ENCODE measurements at places on chromosomes 4 and X. TPM values are rescaled to one million over a fixed set of nuclear protein-coding genes. Genes with fewer than 3 reads are reported as not detected.

GAGE13 gene
- total RNA-seq, result not detected

CDS1 gene
- 24.3 TPM for total RNA-seq

TBC1D8B gene
- total RNA-seq, result 15.6 TPM

TEX11 gene
- total RNA-seq, result not detected

SRPX2 gene
- total RNA-seq, result 19.1 TPM

DNA sequence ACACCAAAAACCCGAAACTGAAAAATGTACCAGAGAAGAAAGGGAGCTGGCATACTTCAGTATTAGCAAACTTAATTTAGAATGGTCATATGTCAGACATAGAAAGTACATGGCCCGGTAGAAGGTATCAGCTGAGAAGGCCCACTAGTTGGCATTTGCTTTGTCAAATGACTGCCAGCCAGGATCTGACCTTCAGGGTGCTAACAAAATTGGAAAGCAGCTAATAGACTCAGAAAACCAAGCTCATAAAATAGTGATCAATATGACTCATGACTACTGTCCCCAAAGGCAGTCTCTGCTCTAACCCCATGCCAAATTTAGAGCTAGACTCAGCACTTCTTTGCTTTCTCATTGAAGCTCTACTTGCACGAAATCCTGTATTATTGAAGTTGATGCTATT, 342.7 kb downstream of the PDGFC start:
- DNase-seq, result no peak
- H3K4me1 ChIP-seq, result no peaks in the 10 kb centered on the region
- no peak overlapping the region for H3K4me3 ChIP-seq
- H3K27me3 ChIP-seq, result no peaks in the 10 kb centered on the region
- H3K36me3 ChIP-seq, result no peaks in the 10 kb centered on the region

DNA sequence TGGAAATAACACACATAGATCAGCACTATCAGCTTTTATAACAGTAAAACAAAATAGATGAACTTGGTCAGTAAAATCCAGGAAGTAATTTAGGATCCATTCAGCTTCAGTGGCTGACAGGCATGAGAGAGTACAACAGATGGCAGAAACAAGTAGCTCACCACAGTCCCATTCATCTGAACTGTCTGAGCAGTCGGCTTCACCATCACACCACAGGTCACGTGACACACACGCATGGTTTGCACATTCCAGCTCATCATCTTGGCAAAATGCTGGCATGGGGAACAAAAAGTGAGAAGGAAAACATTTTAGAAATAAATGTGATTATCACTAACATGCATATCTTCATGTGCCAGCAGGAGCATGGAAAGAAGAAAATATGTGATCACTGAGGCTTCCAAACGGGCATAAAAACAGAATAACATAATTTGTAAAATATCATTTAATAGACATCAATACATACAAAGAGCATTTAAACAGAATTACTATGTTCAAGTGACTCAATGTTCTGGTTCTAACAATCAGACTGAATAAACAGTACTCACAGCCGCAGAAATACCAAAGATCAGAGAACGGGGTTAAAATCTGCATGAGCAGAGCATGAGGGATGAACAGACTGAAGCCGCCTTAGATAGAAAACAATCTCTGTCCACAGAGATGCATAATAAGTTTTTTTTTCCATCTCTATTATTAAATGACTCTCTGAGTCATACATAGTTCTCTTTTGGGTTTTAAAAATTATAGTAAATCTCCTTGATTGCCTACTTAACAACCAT, 158.1 kb downstream of the ATP10D start:
- no peak for DNase-seq
- no peaks in the 10 kb centered on the region for H3K27me3 ChIP-seq
- no peak overlapping the region for H3K27ac ChIP-seq
- H3K4me3 ChIP-seq, result no peak overlapping the region

DNA sequence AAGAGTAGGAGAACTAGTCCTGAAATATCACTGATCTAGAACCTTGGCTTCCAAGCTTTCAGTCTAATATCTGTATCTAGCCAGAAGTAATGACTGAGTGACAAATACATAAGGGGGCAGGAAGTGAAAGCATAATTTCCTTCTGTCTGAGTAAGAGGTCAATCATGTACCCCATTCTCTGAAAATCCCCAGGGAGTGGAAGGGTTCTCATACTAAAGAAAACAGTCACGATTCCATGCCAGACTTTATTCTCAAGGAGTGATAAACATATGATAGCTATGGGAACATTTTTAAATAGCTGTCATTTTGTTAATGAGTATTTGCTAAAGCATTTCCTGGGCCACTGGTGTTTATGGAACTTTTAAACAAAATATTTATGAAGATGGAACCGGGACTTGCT, 308.5 kb downstream of the ARHGAP24 start:
- DNase-seq, result no peak
- no peak overlapping the region for H3K4me3 ChIP-seq
- H3K4me1 ChIP-seq, result peaks cover 4% of the 10 kb centered on the region
- no peak overlapping the region for H3K27ac ChIP-seq

- H3K27me3 ChIP-seq, result no peaks in the 10 kb centered on the region
- no peaks in the 10 kb centered on the region for H3K36me3 ChIP-seq
- no peak overlapping the region for H3K27ac ChIP-seq
- H3K4me3 ChIP-seq, result no peak overlapping the region
Observed at GRCh38 chr4:147447786-147448185, 33.1 kb upstream of the EDNRA start.

DNA sequence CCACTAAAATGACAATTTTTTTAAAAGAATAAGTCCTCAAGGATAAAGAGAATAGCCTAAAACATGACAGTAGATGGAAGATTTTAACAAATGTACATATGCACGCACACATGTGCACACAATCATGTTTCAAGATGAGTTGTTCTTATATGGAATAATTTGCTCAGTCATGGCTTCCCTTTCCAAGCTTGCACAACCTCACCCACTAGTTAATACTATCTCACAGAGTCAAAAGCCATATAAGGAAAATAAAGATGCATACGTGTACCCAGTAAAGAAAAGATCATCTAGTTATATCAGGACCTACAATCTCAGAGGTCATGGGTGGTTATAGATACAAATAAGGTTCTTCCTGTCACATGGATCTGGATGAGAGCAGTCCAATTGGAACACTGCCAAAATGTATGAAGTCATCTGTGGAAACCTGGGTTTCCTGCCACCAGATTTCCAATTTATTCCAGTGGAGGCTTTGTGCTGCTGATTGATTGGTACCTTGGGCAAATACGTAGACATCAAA, 56.1 kb downstream of the FAM13A start:
- no peaks in the 10 kb centered on the region for H3K27me3 ChIP-seq
- H3K4me3 ChIP-seq, result no peak overlapping the region
- DNase-seq, result peak; percentile 63
- H3K4me1 ChIP-seq, result peaks cover 50% of the 10 kb centered on the region
- H3K27ac ChIP-seq, result peak overlapping the region; percentile 52

GRCh38 chr4:54855191-54855854, 197.6 kb downstream of the KIT start:
- no peaks in the 10 kb centered on the region for H3K27me3 ChIP-seq
- H3K4me3 ChIP-seq, result no peak overlapping the region
- no peaks in the 10 kb centered on the region for H3K36me3 ChIP-seq
- DNase-seq, result no peak
- H3K4me1 ChIP-seq, result no peaks in the 10 kb centered on the region

DNA sequence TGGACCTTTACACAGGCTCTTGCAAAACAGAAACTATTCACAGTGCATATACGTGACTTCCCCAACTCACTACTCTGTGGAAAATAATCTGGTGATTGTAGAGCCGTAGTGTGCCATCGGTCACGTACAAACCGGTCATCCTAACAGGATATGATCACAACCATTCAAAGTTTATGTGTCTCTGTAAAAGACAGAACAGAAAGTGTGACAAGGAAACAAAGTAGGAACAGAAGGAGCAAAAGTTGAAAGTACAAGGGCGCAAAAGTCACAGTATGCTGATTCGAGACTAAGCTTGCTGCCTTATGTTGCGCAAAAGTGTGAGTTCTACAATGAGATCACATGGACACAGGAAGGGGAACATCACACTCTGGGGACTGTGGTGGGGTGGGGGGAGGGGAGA, 18.6 kb downstream of the MEPE start:
- no peak for DNase-seq
- H3K36me3 ChIP-seq, result no peaks in the 10 kb centered on the region
- H3K4me3 ChIP-seq, result no peak overlapping the region

- no peak overlapping the region for H3K4me3 ChIP-seq
- no peaks in the 10 kb centered on the region for H3K27me3 ChIP-seq
- no peaks in the 10 kb centered on the region for H3K4me1 ChIP-seq
- DNase-seq, result peak; percentile 83
Observed at GRCh38 chr4:106369456-106370060, 980 bp upstream of the GIMD1 start.

DNA sequence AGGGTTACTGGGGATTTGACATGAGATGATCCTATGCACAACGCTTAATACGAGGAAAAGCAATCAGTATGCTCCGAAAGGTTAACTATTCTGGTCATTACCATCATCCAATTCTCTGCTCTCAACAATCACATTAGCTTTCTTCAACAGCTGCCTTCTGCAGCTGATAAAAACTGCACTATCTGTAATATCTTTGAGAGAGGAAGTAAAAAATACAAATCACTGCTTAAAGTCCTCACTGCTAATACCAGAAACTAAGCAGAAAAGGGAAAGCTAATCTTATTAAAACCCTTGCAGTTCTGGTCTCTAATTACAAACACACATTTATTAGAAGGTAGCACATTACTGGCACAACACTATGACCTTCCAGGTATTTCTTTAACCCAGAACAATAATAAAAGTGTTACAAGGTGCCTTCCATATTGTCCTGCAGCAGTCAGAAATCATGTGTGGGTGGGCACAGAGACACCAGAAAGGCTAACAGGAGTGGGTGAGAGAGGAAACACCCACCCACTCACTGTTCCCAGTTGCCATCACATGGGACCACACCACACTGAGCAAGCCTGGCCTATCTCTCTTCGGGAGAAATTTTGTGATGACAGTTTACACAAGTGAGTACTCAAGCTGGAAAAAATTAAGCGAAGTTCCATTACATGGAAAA, 71.0 kb downstream of the RELL1 start:
- H3K27ac ChIP-seq, result no peak overlapping the region
- H3K27me3 ChIP-seq, result no peaks in the 10 kb centered on the region
- H3K4me1 ChIP-seq, result no peaks in the 10 kb centered on the region
- no peaks in the 10 kb centered on the region for H3K36me3 ChIP-seq
- DNase-seq, result no peak
- H3K4me3 ChIP-seq, result no peak overlapping the region

GRCh38 chr4:77433418-77433733, 172.2 kb upstream of the CXCL13 start:
- H3K4me3 ChIP-seq, result no peak overlapping the region
- H3K27me3 ChIP-seq, result no peaks in the 10 kb centered on the region
- no peaks in the 10 kb centered on the region for H3K4me1 ChIP-seq

GRCh38 chrX:16138108-16138427, 14.7 kb downstream of the GRPR start:
- H3K36me3 ChIP-seq, result no peaks in the 10 kb centered on the region
- DNase-seq, result peak; percentile 28
- no peak overlapping the region for H3K27ac ChIP-seq
- H3K4me3 ChIP-seq, result no peak overlapping the region
- H3K27me3 ChIP-seq, result no peaks in the 10 kb centered on the region

GRCh38 chr4:133623847-133624246, 474.8 kb downstream of the PCDH10 start:
- H3K27ac ChIP-seq, result no peak overlapping the region
- no peaks in the 10 kb centered on the region for H3K36me3 ChIP-seq
- H3K27me3 ChIP-seq, result no peaks in the 10 kb centered on the region
- H3K4me3 ChIP-seq, result no peak overlapping the region
- peaks cover 4% of the 10 kb centered on the region for H3K4me1 ChIP-seq

- H3K4me1 ChIP-seq, result peaks cover 19% of the 10 kb centered on the region
- H3K4me3 ChIP-seq, result no peak overlapping the region
- H3K27ac ChIP-seq, result peak overlapping the region; percentile 14
- peak; percentile 68 for DNase-seq
- no peaks in the 10 kb centered on the region for H3K27me3 ChIP-seq
Observed at GRCh38 chr4:77697860-77698590, 92.4 kb downstream of the CXCL13 start.

GRCh38 chr4:80184053-80184824, 13.1 kb upstream of the PRDM8 start:
- peaks cover 15% of the 10 kb centered on the region for H3K4me1 ChIP-seq
- no peak overlapping the region for H3K27ac ChIP-seq
- no peaks in the 10 kb centered on the region for H3K36me3 ChIP-seq

GRCh38 chrX:45077748-45078424, 122.8 kb downstream of the DIPK2B start:
- no peak overlapping the region for H3K4me3 ChIP-seq
- DNase-seq, result no peak
- no peak overlapping the region for H3K27ac ChIP-seq
- H3K4me1 ChIP-seq, result no peaks in the 10 kb centered on the region
- H3K36me3 ChIP-seq, result no peaks in the 10 kb centered on the region

DNA sequence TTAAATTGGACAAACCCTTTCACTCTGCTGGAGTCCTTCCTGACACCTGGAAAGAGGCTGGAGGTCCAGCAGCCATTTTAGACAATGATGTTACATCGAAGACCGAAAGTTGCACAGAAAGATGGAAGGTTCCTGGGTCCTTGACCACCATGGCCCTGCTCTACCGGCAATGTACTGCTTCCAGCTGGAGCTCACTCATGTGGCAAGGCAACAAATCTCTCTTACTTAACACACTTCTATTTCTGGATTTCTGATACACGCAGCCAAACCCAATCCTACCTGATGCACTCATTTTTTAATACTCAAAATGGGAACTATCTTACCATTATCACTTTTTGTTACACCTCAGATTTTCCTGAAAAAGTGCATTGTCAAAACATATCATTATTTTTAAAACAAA, 33.1 kb downstream of the DMD start:
- H3K4me1 ChIP-seq, result peaks cover under 1% of the 10 kb centered on the region
- H3K4me3 ChIP-seq, result no peak overlapping the region
- no peaks in the 10 kb centered on the region for H3K36me3 ChIP-seq

- no peaks in the 10 kb centered on the region for H3K36me3 ChIP-seq
- no peak overlapping the region for H3K4me3 ChIP-seq
- no peak for DNase-seq
- H3K27me3 ChIP-seq, result no peaks in the 10 kb centered on the region
- H3K27ac ChIP-seq, result no peak overlapping the region
Observed at GRCh38 chrX:136112778-136113177, 34.6 kb upstream of the FHL1 start.

GRCh38 chr4:105858466-105859040, 36.7 kb upstream of the NPNT start:
- H3K27me3 ChIP-seq, result no peaks in the 10 kb centered on the region
- H3K27ac ChIP-seq, result no peak overlapping the region
- no peak for DNase-seq
- no peaks in the 10 kb centered on the region for H3K36me3 ChIP-seq
- H3K4me3 ChIP-seq, result no peak overlapping the region
- H3K4me1 ChIP-seq, result no peaks in the 10 kb centered on the region

- H3K4me3 ChIP-seq, result no peak overlapping the region
- H3K27ac ChIP-seq, result peak overlapping the region; percentile 89
- DNase-seq, result peak; percentile 72
- H3K36me3 ChIP-seq, result no peaks in the 10 kb centered on the region
- no peaks in the 10 kb centered on the region for H3K27me3 ChIP-seq
- H3K4me1 ChIP-seq, result peaks cover 23% of the 10 kb centered on the region
Observed at GRCh38 chrX:40262157-40263013, 164.6 kb upstream of the BCOR start.

Measured in hepatocyte (in vitro differentiated cells).